ENCODE measurements at places on chromosomes 13 and 19.
A peak's percentile ranks its signal among the peaks of the same experiment; 100 is the strongest.

DNA sequence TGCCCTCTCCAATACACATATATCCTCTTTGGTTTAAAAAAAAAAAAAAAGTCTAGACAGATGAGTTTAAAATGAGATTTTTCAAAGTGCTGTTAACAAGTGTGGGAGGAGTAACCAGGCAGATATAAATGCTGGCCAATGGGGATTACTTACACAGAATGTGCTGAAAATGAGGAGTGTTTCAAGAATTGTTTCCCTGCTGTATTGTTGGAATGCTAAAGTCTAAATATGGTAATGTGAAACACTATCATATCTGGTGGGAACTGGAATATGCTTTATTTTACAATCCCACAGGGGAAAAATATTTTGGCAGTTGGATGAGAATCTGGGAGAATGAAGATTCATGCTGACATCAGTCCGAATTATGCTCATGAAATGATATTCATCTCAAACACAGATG lies 250.7 kb downstream of the DCT start:
- no peak for DNase-seq

- no peak for DNase-seq
Observed at GRCh38 chr19:2758601-2759313, 18.9 kb upstream of the SLC39A3 start.

DNA sequence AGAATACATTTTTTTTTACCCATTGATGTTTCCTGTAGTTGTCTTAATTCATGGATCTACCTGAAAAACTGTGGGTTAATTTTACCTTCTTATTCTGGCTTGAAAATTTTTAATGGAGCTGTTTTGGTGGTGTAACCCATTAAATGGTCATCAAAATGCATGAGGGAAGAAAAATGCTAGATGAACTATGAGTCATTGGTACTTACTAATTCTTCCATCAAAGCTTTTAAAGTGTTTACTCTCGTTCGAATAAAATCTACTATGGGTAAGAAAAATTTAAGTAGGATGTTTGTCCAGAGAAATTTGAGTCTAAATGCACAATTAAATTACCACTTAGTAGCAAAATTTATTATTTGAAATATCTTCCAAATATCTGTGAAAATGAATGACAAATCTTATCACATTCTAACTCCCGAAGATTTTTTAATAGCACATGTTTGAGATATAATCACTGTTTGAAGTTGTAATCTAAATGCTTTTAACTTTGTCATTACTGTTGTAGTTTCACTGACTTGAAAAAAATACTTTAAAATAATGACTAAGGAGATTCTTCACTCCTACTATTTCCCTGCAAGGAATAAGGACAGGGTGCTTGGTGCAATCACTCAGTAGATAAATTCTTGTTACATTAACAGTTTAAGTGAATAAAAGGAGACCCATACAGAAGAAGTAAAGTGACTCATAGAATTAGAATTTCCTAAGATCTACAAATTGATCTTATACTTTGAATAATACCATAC lies 437.7 kb downstream of the IRS2 start:
- no peak for DNase-seq

DNA sequence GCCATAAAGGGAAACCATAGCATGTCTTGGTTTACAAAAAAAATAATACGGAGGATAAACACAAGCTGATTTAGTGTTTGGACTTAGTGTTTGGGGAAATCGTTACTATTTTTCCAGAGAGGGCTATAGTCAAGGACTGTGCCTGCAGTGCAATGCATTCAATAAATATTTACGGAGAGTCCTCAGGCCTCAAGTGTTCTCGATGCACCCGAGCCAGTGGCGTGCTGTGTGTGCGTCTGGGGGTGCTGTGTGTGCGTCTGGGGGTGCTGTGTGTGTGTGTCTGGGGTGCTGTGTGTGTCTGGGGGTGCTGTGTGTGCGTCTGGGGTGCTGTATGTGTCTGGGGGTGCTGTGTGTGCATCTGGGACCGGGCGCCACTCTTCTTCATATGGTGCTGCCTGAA lies 71.7 kb upstream of the GTF3A start:
- no peak for DNase-seq

GRCh38 chr13:20126541-20127261 lies 34.2 kb downstream of the GJA3 start:
- no peak for DNase-seq

DNA sequence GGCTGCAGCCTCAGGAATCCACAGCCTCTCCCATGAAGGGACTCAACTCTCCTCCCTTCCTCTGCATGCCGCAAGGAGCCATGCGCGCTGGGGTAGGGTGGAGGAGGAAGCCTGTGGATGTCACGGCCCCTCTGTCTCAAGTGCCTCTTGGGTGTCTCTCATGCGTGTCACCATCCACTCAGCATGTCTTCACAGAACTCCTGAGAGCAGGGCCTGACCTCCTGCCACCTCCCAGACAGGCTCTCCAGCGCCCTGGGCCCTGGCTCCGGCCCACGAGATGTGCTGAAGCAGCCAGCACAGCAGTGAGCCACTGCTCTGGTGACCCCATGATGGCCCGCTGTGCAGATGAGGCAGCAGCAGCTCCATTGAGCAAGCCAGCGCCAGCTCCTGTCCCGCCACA lies 25.9 kb upstream of the SPACA7 start:
- DNase-seq, result no peak

- DNase-seq, result no peak
Observed at GRCh38 chr19:49442354-49442753, 1.0 kb upstream of the SLC17A7 start.

DNA sequence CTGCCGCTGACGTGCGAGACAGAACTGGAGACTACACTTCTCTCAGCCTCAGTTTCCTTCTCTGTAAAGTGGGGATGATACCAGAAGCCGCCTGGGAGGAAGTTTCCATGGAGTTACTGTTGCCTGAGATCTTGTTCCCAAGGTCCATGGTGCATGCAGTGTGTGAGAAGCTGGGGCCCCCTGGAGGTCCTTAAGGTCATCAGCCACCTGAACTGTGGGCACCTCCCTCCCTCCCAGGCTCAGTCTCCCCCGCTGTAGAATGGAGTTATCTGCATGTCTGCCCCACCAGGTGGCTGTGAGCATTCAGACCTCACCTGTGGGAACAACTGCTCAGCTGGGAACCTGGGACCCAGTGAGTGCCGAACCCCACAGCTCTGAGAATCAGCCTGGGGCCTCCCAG lies 2.7 kb downstream of the CRX start:
- no peak for DNase-seq

DNA sequence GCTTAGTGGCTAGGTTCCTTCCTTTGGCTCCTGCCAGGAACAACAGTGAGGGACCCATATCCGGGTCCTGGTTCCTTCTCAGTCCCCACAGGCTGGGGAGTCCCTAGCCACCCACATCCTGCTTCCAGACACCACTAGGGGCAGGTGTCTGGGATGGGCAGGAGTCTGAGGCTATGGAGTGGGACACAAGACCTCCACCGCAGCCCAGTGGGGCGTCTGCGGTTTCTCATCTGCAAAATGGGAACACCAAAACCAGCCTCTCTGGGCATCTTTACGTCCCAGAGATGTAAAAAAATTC lies 879 bp upstream of the FCGBP start:
- DNase-seq, result no peak

DNA sequence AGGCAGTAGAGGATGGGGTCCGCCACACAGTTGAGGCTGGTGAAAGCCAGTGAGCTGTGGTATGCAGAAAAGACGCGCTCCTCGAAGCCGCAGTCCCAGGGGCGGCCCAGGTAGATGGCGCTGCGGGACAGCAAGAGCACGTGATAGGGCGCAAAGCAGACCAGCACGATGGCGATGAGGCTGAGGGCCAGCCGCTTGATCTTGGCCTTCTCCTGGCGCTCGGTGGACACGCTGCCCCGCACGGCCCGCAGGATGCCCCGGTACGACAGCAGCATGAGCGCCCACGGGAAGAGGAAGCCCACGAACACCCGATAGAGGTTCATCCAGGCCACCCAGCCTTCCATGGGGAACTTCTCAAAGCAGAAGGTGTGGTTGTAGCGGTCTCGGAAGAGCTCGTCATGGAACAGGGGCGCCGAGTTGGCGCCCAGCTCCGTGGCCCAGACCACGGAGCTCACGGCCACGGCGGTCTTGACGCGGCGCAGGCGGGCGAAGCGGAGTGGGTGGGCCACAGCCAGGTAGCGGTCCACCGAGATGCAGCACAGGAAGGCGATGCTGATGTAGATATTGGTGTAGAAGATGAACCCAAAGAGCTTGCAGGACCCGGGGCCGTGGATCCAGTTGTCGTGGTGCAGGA lies 6.5 kb upstream of the OPA3 start:
- DNase-seq, result peak; percentile 45

DNA sequence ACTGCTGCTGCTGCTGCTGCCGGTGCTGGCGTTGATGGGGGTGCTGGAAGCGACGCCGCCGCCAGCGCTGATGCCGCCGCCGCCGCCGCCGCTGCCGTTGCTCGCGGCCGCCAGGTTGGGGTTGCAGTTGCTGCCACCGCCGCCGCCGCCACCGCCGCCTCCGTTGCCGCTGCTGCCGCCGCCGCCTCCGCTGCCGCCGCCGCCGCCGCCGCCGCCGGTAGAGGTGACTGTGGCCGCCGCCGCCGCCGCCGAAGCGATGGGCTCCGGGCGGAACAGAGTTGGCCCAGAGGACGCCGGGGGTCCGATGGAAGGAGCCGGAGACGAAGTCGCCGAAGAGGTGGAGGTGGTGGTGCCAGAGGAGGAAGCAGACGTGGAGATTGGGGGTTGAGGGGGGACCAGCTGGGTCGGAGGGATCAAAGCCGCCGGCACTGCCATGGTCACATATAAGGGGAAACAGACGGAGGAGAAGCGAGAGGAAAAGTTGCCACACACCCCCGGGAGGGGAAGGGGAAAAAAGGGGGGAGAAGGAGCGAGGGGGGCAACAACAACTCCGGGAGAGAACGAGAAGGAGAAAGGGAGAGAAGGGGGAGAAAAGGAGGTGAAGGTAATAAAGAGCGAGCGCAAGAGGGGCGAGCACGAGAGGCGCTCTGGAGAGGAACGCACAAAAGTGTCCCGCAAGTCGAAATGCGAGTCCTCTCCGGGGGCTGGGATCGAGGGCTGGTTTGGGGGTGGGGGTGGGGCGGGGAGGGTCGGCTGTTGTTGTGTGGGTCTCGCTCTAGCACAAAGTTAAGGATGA lies 471 bp downstream of the DACH1 start:
- no peak for DNase-seq

GRCh38 chr19:7505682-7506384 lies 10.1 kb upstream of the ZNF358 start:
- DNase-seq, result no peak

- no peak for DNase-seq
Observed at GRCh38 chr19:726993-727956, 18.5 kb downstream of the PALM start.

DNA sequence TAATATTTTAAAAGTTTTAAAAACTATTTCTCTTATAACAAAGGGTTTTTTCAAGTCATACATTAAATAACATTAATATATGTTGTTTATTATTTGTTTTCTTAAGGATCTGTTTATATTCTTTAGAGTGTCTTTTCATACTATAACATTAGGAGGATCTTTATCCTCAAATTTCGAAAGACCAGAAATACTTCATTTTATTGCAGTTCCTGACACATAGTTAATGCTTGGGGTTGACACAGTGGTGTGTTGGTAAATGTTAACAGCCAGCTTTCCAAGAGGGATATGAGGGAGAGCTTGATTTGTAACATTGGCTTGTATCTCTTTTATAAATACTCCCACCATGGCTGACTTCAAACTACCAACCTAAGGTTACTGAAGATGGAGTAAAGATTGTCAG lies 126.6 kb upstream of the KLF5 start:
- DNase-seq, result no peak

- DNase-seq, result no peak
Observed at GRCh38 chr19:43725468-43725867, 9.6 kb downstream of the IRGC start.

- no peak for DNase-seq
Observed at GRCh38 chr13:106617561-106617960, 49.6 kb upstream of the ARGLU1 start.

DNA sequence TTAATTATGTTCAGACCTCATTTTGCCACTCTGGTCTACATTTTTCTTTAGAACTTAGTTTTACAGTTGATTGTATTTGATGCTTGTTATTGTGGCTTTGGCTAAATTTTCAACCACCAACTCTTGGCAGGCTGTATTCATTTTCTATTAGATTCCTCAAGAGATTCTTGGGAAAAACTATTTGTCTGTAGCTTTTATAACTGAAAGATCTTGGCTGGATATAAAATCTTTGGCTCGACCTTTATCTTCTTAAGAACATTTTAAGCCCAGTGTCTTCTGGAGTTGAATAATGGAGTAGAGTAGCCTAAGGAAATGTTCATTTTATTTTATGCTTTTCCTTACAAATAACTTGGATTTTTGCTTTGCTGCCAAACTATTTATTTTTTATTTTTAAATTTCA lies 848.5 kb downstream of the PCDH17 start:
- DNase-seq, result no peak

GRCh38 chr13:30576528-30576927 lies 41.2 kb upstream of the USPL1 start:
- peak; percentile 5 for DNase-seq

GRCh38 chr19:1076951-1077350 lies 10.0 kb downstream of the ARHGAP45 start:
- peak; percentile 85 for DNase-seq

GRCh38 chr19:43351998-43352746 lies 1.3 kb upstream of the CD177 start:
- no peak for DNase-seq

DNA sequence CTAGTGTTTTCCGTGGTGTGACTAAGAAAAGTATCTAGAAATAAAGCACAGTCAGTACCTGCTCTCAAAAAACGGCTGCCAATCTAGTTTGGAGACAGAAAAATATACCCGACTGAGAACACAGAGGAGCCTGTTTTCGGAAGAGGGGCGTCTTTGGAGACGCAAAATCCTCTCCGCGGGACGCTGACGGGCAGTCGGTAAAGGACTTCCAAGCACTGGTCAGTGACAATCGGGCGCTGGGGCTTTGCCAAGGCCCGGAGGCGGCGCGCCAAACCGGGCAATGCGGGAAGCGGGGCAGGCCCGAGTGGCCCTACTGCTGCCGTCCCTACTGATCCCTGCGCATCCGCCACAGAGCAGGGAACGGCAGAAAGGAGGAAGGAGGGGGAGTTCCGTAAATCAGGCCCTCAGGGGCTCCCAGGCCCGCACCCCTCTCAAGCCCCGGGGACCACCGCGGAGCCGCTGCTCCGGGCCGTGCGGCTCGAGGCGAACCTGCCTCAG lies 588 bp upstream of the DPY19L3 start:
- DNase-seq, result no peak

DNA sequence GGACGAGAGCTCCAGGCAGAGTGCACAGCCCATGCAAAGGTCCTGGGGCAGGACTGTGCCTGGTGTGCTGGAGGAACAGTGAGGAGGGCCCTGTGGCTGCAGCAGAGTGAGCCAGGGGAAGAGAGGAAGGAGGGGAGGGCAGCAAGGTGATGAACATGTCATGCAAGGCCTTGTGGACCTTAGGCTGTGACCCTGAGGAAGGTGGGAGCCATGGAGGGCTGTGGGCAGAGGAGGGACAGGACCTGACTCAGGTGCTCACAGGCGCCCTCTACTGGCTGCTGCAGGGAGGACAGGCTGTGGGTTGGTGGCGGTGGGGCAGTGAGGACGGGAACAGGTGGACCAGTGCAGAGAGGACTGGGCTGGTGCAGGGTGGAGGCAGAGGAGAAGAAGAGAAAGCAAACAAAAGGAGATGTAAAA lies 170.3 kb downstream of the PTPRS start:
- DNase-seq, result peak; percentile 44
